ENCODE measurements at places on chromosomes 6 and 20.

- no peak for DNase-seq
Observed at GRCh38 chr20:2866236-2866635, 7.0 kb upstream of the PTPRA start.

- DNase-seq = no peak
Observed at GRCh38 chr6:89134723-89135122, 11.1 kb upstream of the PM20D2 start.

DNA sequence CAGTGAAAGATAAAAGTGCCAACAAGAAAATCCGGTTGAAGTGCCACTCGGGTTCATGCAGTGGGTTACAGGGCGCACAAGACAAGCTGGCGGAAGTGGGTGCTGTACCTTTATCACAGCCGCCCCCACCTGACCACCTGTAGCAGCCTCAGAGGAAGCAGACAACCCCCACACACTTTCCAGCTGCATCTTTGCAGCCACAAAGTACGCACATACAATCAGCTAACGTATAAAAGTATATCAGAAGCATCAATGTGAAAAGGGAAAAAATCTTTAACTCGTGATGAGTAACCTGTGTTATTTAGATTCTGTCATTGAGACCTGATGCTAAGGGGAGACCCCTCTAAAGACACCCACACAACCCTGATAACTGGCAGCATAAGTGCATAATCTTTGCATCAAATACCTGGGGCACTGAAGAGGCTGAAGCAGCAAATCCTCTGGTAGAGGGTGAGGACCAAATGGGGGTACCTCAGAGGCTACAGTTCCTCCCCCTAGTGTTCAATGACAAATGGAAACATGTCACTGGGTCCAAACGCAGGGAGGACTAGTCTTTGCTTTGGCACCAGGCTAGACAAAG lies 22.1 kb downstream of the BACH2 start:
- DNase-seq = peak; percentile 69

- no peak for DNase-seq
Observed at GRCh38 chr6:11021714-11022113, 22.4 kb downstream of the ELOVL2 start.

DNA sequence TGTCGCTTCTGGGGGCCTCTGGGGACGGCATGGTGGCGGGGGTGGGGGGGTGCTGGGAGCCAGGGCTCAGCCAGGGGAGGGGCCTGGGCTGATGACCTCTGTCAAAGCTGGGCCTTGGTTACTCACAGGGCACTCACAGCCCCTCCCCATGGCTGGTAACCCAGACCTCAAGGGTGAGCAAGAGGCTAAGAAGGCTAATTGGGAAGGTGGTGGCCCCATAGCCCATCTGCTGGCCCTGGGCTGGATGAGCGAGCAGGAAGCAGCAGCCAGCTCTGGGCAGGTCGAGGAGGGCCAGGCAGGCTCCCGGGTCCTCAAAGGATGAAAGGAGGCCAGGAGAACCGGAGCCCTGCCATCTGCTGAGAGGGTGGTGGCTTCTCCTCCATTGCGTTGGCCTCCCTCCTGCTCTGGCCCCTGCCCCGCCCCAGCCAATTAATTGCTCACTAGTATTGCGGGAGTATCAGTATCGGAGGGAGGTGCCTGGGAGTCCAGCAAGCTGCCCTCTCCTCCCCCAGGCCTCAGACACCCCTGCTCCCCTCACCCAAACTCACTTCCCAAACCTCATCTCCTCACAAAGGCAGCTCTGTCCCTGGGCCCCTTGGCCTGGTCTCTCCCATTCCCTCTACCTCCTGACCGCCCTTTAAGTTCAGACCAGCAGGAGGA lies 1.0 kb upstream of the CDSN start:
- no peak for DNase-seq

- no peak for DNase-seq
Observed at GRCh38 chr20:40668449-40669228, 20.4 kb downstream of the MAFB start.

GRCh38 chr6:157845493-157846259 lies 22.6 kb downstream of the SNX9 start:
- no peak for DNase-seq

DNA sequence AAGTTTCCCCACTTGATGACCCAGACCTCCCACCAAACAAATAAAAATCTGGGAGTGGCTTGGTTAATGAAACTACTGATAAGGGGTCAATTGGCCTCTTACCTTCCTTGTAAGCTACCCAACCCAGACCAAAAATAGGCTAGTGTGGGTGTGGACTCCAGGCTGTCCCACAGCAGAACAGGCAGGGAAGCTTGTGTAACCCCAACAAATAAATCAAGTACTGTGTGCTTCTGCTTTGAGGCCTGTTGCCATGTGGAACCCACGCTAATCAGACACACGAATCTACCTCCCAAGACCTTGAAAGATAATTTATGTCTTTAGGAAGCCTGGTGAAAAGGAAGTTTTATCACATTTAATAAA lies 33.7 kb upstream of the PAQR8 start:
- DNase-seq = no peak

- DNase-seq = no peak
Observed at GRCh38 chr6:126195625-126196236, 144.2 kb upstream of the CENPW start.

DNA sequence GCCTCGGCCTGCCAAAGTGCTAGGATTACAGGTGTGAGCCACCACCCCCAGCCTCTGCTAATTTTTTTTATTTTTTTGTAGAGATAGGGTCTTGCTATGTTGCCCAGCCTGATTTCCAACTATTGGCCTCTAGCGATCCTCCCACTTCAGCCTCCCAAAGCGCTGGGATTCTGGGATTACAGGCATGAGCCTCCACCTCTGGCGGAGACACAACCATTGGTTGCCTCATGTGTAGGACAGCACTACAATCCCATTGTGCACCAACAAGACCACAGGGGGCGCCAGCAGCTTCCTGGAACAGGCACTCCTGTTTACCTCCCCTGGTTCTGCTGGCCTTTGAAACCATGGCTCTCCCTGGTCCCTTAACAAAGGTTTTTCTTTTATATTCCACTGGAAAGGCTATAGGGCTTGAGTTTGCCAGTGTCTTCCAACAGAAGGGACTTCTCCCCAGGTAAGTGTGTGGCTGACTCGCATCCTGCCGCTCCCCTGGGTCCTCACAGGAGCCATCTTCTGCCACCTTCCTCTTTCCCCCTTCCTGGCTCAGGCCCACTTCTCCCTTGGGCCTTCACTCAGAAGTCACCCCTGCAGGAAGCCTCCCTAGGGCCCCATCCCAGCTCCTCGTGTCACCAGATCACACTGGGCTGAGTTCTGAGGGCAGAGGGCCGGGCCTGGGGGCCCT lies 39.2 kb upstream of the TLDC2 start:
- DNase-seq = no peak

DNA sequence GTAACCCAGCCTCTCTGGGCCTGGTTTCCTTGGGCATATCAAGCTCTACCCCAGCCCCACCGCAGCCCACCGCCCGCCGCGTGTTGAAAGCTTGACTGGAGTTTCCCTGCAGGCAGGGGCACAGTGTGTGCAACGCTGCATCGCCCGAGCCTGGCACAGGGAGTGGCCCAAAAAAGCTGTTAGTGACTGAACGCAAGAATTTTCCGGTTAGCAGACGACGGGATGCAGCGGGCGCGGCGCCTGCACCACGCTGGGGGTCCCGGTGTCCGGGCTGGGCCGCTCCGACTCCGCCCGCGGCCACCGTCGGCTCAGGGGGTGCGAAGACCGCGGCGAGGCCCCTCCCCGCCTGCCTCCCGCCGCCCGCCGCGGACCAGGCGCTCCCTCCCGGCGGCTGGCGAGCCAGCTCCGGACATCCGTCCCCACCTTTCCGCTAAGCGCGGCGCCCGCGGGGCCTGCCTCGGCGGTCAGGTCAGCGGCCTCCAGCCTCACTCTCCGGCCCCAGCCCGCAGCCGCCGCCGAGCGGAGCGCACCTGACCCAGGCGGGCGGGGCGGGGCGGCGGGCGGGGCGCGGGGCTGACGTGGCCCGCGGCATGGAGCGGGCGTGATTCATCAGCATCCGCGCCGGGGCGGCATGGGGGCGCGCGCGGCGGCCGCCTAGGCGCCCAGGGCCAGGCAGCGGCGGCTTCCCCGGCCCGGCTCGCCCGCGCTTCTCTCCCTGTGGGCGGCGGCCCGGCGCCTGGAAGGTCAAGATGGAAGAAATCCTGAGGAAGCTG lies at the start of gene ARFGEF3:
ARFGEF3 (plus strand) TSS at position 602 of the 773 bp plus-strand sequence; CDS start at position 750, 148 bp downstream.
- DNase-seq = no peak

DNA sequence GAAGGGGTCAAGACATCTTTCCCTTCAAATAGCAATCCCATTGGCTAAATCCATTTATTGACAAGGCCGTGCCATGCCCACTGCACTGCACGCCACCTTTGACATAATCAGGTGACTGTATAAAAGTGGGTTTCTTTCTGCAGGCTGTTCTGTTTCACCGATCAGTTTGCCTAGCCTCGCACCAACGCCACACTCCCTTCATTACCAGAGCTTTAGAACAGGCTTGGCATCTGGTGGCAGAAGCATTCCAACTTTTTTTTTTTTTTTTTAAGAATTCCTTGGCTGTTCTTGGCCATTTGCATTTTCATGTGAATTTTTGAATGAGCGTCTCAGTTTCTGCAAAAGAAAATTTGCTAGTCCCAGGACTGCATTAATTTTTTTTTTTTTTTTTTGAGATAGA lies 78.1 kb downstream of the PPP1R3G start:
- no peak for DNase-seq

DNA sequence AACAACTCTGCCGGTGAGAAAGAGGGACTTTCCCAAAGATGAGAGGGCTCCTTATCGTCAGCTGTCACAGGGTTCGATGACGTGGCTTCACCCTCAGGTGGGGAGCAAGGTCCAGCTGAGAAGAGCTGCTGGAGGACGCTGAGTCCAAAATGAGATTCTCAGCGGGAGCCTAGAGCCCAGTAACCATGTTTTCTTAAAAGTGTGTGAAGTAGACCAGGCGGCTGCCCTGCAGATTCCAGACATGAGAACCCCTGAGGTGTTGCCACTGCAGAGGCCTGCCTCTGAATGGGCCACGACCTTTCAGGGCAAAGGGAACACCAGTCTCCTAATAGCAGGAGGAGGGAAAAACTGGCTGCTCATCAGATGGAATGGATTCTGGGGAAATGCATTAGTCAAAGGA lies 375.1 kb downstream of the BTBD9 start:
- no peak for DNase-seq

DNA sequence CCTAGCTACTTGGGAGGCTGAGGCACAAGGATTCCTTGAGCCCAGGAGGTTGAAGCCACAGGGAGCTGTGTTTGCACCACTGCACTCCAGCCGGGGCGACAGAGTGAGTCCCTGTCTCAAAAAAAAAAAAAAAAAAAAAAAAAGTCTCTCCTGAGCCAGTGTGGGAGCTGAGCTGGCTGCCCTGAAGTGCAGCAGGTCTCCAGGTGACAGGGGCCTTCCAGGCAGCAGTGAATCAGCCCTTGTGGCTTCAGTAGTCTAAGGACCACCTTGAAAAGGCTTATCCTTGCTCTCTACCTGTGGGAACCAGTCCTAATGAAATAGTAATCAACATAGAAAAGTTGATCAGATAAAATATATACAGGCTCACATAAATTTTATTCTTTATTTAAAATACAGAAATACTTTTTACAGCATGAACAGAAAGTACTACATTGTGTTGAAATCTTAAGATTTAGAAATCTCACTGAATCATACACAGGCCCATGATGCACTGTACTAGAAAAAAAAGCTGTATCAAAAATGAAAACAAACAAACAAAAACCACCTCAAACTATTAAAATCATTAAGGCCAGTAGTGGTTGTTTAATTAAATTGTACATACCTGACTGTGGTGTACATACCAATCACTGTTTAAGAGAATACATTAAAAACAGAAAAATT lies 128.9 kb downstream of the SCML4 start:
- DNase-seq = no peak

- DNase-seq = no peak
Observed at GRCh38 chr20:58073945-58074856, 154.3 kb downstream of the ANKRD60 start.

DNA sequence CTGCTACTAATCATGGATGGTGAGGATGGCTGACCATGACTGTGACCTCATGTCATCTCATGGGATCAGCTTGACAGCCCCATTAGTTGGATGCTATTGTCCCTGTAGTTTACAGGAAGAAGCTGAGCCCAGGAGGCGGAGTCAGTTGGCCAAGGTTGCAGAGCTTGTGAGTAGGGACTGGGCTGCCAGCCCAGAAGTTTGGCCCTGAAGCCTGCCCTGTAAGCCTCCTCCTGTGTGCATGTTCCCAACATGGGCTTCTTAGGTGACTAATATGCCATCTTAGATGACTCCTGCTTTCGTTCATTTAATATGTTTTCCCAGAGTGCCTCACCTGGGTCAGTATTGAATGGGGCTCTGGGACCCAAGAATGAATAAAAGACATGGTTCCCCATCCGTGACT lies 6.9 kb downstream of the EDN3 start:
- no peak for DNase-seq

DNA sequence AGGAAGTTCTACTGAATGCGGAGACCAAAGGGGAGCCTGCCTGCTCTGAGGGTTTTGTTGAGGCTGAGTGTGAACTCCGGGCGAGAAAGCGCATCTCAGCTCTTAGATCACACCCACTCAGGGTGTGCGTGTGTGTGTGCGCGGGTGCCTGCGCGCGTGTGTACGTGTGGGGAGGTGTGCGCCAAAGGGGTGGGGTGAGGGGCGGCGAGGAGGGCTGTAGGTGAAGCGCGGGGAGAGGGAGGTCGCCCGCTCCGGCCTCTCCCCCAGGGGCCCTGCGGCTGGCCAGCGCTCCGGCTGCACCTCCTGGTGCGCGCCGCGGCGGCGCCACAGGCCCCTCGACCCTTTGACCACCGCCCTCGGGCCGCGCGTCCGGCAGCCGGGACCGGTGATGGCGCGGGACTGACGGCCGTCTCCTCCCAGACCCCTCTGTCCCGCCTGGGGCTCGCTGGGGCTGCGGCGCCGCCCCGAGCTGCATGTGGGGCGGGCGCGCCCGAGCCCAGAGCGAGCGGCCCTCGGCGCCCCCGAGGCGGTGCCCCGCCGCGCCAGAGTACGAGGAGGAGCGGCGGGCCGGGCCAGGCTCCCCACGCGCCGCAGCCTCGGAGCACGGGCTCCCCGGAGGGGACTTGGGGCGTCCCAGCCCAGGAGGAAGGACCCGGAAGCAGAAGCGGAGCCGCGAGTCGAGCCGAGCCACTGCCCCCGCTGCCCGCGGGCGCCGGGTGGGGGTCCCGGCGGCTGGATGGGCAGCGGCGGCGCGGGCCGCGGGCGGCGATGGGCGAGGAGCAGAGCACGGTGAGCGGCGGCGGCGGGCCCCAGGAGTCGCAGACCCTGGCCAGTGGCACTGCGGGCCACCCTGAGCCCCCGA lies at the start of gene RNF217:
RNF217 (plus strand) TSS at position 661 of the 862 bp plus-strand sequence; CDS start at position 769, 108 bp downstream.
- no peak for DNase-seq

DNA sequence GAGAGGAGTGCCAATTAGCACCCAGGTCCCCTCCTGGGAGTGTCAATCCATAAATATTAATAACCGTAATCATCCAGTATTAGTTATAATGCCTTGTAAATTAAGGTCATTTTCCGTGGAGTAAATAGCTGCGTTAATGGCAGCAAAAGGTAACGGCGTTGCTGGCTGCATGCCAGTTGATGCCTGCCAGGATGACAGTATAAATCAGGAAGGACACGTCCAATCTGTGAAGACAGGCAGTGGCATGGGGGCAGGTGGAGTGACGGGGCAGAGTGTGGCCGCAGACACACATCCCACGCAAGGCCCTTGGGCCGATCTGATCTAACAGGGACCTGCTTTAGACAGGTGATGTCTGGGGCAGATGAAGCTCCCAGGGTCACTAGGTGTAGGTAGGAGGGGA lies 49.1 kb downstream of the KCNB1 start:
- no peak for DNase-seq

- no peak for DNase-seq
Observed at GRCh38 chr6:30657454-30657853, 10.5 kb downstream of the C6orf136 start.

Measured in stimulated activated CD8-positive, alpha-beta memory T cell treated with anti-CD3 and anti-CD28 coated beads, Interleukin-2, amount 100 ng/mL, for 1 hour (primary cell).